ENCODE measurements at places on chromosomes 7 and 10.

DNA sequence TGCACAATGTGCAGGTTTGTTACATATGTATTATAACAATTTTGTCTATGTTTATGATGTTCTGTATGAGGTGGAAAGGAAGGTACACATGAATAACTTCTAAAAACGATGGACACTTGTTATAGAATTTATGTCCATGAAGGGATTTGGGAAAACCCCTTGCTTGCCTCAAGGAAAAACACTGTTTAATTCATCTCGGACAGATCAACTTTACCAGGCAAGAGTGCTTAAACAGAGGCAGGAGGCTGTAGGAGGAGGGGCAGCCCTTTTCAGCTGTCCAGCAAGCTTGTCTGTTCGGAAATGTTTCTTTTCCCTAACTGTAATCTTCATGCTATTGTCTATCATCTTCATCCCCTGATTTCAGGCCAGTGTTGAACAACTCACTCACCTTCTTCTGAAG lies 200.9 kb downstream of the CDC14C start:
- DNase-seq, result no peak

DNA sequence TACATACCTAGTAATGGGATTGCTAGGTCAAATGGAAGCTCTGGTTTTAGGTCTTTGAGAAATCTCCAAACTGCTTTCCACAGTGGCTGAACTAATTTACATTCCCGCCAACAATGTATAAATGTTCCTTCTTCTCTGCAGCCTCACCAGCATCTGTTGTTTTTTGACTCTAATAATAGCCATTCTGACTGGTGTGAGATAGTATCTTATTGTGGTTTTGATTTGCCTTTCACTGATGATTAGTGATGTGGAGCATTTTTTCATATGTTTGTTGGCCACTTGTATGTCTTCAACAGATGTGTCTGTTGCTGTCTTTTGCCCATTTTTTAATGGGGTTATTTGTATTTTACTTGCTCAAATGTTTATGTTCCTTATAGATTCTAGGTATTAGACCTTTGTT lies 675.5 kb downstream of the SUGCT start:
- DNase-seq, result peak; percentile 51

DNA sequence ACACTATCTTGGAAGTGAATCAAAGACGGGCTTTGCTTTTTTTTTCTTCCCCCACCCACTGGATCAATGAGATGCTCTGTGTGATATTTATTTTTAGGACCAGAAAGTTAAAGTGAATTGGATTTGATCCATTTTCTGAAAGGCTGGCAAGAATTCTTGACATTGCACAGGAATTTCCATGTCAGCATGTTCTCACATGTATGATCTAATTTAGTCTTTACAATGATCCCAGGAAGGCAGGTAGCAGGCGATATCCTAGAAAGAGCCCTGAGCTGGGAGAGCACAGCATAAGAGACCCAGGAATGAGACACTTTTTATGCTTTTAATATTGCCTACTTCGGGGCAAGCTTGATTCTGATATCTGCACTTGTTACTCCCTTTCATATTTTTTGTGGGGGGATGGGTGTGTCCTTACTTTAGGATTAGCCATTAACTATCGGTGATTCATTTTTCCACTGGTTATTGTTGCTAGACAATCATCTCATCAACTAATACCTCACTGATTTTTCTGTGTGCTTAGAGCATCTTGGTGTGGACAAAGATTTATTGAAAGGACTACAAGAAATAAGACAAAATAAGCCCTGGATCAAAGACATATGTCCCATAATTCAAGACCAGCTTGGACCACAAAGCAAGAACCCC lies 58.1 kb downstream of the NRP1 start:
- peak; percentile 18 for DNase-seq

GRCh38 chr7:107147464-107148393 lies 21.1 kb upstream of the HBP1 start:
- peak; percentile 42 for DNase-seq

GRCh38 chr10:111455776-111456426 lies 379.1 kb downstream of the ADRA2A start:
- no peak for DNase-seq

GRCh38 chr10:120507175-120507574 lies 50.1 kb downstream of the PLPP4 start:
- no peak for DNase-seq

DNA sequence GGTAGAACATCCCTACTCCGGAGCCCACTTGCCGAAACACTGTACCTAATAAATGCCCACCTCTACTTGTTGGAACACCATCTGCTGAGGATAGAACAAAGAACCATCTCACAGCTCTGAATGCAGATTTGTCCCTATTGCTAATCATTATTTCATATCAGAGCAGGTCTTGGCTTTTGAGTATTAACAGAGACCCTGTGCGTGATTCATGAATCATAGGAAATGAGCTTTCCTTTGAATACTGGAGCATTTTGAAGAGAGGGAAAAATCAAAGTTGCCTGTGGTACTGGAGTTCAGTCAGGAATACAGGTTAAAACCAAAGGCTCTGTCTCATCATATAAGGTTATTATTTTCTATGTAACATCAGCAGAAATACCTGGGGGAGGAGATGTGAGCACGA lies 1132.3 kb downstream of the XPNPEP1 start:
- no peak for DNase-seq

DNA sequence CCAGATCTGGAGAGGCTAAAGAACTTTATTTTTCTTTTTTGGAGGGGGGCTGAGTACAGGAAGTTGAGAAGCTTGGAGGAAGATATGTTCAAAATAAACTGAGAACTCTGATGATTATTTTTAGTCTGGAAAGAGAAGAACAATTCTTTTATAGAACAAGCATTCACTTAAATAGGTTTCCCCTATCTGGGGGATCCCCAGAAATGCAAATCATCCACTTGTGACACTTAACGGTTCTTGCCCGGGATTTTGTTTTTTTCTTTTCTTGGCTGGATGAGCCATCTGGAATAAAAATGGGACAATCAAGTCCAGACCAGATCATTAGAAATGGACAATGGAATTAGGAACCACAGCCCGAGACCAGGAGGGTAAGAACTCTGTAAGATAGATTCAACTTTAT lies 95.9 kb upstream of the EGR2 start:
- DNase-seq, result no peak

DNA sequence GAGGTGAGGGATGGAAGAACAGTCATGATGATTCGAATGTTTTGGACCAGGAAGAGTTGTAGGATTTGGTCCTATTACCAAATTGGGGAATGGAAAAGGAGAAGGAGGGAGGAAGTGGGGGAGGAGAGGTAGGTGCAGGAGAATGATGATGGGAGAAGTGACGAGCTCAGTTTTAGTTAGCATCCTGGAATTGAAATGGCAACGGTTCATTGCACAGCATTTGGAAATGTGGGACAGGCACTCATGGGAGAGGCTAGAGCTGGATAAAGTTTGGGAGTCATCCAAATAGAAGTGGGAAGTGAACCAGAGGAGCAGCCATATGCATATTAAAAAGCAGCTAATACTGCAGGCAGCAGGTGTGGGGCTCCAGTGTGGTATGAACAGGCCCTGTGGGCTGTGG lies 253.6 kb downstream of the SORCS3 start:
- DNase-seq, result no peak

- peak; percentile 57 for DNase-seq
These were observed 38.7 kb upstream of the BICC1 start for GRCh38 chr10:58473976-58474375.

DNA sequence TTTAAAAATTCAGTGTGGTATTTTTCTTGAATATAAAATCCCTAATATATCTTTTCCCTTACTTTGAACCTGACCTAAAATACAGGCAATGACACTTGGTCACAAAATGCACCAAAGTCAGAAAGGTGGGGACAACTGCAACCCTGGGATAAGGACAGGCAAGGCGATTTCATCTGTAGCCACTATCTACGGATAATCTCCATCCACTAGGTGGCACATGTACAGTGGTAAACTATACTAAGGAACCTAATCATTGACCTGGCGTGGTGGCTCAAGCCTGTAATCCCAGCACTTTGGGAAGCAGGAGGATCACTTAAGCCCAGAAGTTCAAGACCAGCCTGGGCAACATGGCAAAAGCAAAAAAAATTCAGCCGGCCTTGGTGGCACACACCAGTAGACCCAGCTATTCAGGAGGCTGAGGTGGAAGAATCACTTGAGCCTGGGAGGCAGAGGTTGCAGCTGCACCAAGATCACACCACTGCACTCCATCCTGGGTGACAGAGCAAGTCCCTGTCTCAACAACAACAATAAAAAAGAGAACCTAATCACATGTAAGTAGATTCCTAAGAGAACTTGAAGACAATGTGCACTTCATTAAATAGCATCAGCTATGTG lies 98.9 kb downstream of the KMT2C start:
- peak; percentile 49 for DNase-seq

DNA sequence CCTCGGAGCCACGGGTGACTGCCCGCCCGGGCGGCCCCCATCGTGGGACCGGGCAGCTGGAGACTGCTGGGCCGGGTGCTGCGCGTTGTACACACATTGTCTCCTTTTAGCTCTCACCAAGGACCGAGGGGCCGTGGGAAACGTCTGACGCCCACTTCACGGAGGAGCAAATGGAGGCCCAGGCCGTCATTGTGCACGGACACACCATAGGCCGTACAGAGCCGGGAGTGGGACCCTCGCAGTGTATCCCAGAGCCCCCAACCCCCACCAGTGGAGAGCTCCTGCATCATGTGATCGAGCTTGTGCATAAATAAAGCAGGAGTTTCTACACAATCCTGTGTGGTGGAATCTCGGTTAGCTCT lies 722 bp downstream of the DENND10 start:
- DNase-seq, result peak; percentile 28

GRCh38 chr7:19964246-19964645 lies 190.8 kb upstream of the TMEM196 start:
- no peak for DNase-seq

- no peak for DNase-seq
These were observed 47.9 kb downstream of the SP8 start for GRCh38 chr7:20738518-20739481.

DNA sequence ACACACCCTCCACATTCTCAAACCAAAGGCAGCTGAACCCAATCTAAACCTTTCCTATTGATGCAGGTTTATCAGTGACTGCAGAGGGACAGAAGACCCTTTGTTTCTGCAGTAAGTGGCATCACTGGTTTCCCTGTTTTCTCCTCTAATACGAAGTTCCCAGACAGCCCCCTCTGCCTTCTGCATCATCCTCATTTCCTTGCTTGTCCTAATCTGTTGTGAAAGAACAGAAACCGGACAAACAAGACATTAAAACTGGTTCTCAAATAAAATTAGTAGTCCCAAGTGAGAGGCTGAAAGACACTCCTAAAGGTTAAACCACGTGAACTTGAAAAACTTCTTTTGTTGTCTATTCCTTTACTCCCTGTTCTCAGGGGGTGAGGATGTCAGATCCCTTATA lies 10.1 kb upstream of the ADRB1 start:
- no peak for DNase-seq

DNA sequence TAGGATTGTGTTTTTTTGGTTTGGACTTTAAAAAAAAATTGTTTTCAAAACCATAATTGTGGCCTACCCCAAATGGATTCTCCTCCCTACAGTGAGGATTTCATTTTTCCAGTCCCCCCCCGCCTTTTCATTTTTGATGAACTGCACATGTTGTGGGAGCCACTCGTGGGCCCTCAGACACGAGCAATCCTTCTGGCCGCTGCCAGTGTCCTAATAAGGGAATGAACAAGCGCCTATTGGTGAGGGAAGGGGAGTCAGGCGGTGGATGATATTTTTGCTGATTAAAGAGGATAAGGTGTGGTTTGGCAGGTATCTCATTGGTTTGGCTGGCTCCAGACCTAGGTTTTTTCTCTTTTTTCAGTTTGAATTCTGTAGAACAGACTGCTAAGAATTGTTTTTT lies 78.7 kb upstream of the AGBL3 start:
- no peak for DNase-seq

DNA sequence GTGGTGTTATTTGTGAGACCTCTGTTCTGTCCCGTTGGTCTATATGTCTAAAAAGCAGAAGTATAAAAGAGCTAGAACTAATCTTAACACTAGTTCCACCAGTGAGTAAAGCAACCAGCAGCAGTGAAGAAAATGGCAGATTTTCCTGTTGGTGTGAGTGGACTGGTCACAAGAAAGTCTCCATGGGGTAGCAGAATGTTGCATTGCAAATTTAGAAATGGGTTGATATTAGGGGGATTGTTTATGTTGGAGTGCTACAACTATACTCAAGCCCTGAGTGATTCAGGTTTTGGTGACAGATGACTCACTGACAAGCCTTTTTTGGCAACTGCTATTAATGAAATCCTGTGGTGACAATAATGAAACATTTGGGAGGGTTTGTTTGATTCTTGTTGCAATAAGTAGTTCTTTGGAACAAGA lies 5.6 kb downstream of the AVL9 start:
- DNase-seq, result peak; percentile 59

DNA sequence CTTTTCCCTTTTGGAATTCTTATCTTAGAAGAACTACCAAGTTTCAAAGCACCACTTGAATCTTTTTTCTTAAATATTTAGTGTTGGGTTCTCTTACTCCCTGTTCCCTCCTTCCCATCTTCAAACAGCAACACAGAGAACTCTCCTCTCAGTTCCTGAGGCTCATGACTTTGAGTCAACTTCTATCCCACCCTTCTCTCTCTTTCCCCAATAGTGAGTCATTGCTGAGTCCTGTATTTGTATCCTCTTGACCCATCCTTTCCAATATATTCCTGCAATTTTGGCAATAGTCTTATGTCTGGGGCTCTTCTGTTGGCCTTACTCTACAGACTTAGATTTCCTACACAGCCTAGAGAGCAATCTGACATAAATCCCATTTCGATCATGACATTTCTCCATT lies 20.8 kb upstream of the JCAD start:
- no peak for DNase-seq

DNA sequence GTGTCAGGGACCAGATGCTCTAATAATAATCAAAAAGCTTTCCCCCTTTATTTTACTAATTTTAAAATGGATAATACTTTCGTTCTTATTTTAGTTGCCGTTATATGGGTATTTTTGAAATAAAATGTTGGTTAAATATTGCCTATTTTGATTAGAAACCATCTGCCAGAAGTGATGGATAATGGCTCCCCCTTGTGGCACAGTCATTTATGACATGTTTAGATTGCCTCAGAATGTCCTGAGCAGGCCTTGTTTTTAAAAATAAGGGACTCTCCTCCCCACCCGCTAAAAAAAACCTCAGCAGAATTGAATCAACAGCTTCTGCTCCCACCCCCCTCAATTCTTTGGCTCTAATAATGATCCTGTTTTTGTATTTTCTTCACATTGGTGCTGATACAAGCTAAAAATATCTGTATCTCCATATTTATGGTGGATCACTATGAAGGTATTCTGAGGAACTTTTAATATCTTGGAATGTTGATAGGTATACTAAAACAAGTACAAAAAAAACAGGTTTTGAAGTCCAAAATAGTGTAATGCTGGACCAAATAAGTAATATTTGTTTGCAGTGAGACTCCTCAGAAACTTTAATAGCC lies 38.8 kb downstream of the TMEM60 start:
- DNase-seq, result peak; percentile 66

DNA sequence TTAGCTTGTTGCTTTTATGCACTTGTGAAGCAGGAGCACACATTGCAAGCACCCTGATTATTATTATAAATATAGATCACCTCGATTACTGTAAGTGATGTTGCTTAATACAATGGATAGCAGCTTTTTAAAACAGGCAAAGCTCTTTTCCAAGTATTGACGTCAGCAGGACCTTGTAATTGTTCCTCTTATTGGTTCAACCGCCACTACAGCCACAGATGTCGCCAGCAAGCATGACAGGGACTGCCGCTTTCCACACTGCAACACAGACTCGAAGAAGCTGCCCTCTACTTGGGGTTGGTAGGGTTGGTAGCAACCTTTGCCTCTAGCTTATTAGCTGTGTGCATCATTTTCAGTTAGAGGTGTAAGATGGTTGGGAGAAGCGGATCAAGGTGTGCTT lies 167.6 kb downstream of the ZNF365 start:
- no peak for DNase-seq

GRCh38 chr10:25178411-25178810 lies 3.6 kb downstream of the GPR158 start:
- no peak for DNase-seq
